CD4-positive, alpha-beta T cell treated with Interleukin-12 subunit alpha and Interleukin-12 subunit beta, for 1 hour (primary cell): ENCODE measurements at places on chromosomes 1 and 21.

- DNase-seq, result no peak
Measured at GRCh38 chr1:178644308-178645120, 80.5 kb upstream of the RALGPS2 start.

DNA sequence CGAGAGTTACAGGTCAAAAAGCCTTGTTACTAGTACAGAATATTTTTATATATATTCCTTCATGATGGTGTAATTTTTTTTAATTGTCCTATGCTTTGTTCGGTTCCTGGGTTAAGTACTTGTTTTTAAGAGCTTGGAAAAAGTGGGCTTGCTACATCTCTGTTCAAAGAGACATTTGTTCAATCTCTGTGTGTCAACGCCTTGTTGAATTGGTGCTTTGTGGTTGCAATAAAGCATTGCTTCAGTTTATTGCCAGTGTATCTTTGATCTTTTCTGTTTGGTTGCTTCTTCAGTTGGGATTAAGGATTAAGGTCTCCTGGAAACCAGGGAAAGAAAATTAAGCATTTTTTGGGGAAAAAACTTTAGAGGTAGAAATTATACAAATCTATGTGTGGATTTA lies 47.7 kb upstream of the DNASE2B start:
- DNase-seq, result no peak

DNA sequence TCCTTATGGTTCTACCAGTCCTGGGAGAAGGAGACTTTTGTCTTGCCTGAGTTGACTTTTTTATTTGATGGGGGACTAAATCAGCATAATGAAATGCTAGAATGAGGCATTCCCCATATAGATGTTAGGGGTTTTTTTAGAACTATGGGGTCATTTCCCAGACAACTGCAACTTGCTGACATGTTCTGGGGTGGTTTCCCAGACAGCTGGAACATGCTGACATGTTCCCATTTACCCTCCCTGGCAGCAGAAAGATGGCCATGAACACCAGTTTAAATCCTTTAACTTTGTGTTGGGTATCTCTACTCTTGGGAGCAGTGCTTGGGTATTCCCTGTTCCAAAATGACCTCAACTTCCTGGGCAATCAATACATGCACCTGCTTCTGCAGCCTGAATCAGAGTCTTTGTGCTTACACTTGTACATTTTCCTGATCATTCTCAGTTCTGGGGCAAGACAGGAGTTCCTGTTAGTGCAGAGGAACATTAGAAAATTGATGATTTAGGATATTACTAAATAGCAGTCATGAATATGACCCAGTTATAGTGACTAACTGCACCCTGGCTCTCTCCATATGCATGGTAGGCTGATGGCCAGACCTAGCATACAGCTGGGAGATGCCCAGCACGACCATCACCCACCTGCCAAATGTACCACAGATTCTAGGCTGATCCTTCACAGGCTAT lies 75.4 kb upstream of the CD5L start:
- DNase-seq, result no peak

GRCh38 chr1:177629526-177629925 lies 340.3 kb downstream of the SEC16B start:
- DNase-seq, result no peak

DNA sequence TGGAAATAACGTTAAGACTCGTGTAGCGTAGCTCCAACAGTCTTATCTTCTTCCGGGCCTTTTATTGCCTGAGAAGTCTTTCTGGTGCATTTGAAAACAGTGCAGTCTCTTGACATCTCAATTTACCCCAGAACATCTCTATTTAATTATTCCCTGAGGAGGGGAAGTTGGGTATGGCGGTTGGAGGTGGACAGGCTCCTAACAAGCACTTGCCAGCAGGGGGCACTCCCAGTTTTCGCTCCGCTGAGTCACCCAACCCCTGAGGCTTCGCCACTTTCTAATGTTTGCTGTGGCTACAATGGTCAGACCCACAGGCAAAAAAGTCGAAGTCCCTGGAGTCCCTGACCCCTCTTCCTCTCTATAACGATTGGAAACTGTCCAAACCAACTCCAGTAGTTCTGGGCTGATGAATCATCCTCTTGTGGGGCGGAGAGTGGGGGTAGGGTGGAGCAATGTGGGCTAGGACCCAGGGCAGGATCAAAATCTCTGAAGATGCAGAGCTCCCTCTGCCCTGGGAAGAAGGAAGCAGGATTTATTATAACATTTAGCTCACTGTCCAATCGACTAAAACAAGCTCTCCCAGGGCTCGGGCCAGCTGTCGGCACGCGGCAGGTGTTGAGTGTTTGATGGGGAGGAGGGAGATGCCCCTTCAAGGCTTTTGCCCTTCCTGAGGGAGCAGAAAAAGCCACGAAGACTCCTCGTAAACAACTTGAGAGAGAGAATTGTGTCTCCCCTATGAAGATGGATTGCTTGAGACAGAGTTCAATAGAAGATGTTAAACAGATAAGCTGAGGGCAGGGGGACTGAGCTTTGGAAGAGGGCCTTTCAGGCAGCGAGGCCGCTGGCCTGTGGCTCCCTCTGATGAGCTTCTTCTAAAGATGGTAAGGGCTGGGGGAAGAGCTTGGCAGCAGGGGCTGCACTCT lies 85.7 kb downstream of the BRINP2 start:
- DNase-seq, result no peak
